ENCODE measurements at places on chromosomes 3 and 15. TPM values are rescaled to one million over a fixed set of nuclear protein-coding genes. Genes with fewer than 3 reads are reported as not detected.

Gene CCR2
- total RNA-seq: 1.8 TPM

Gene PRKCD
- 26.2 TPM for total RNA-seq

Gene CORO2B
- 9.2 TPM for total RNA-seq

Gene MCF2L2
- total RNA-seq: 0.34 TPM

Gene ISLR2
- total RNA-seq: 0.44 TPM

Gene ZBED2
- total RNA-seq: not detected

Gene VEPH1
- total RNA-seq: 1.2 TPM

Gene HRG
- total RNA-seq: not detected

Gene CCR8
- not detected for total RNA-seq

Gene SLC27A2
- 1.0 TPM for total RNA-seq

Gene TEX55
- total RNA-seq: 0.66 TPM

Gene CHMP2B
- 24.7 TPM for total RNA-seq

Gene NOP10
- total RNA-seq: 215 TPM

Gene CLASP2
- total RNA-seq: 65.4 TPM

Gene TGM5
- 4.7 TPM for total RNA-seq

Gene ANKRD63
- total RNA-seq: not detected

Gene CCDC39
- total RNA-seq: 0.22 TPM

Gene NBEAL2
- 13.4 TPM for total RNA-seq

Gene MITF
- 36.6 TPM for total RNA-seq

Gene TMEM108
- total RNA-seq: 1.0 TPM

Gene KLHL40
- not detected for total RNA-seq

Gene LSMEM2
- total RNA-seq: not detected

Gene SLC12A1
- not detected for total RNA-seq

Gene SLC22A13
- total RNA-seq: not detected

Gene ACKR4
- total RNA-seq: 0.66 TPM

Gene GATM
- total RNA-seq: 21.9 TPM

Gene KY
- not detected for total RNA-seq

Gene RETNLB
- total RNA-seq: not detected

Gene GRK7
- total RNA-seq: not detected

Gene MME
- 271 TPM for total RNA-seq

Gene KLHL6
- 4.0 TPM for total RNA-seq

Gene RTP3
- total RNA-seq: not detected

Gene BUB1B
- total RNA-seq: 8.8 TPM

Gene ECE2
- not detected for total RNA-seq

Gene CHRM5
- not detected for total RNA-seq

Gene WNT5A
- total RNA-seq: 0.82 TPM

Gene CMTM8
- 4.6 TPM for total RNA-seq

Gene HHLA2
- total RNA-seq: not detected

Gene ITIH1
- 1.5 TPM for total RNA-seq

Gene CD200R1
- total RNA-seq: 3.0 TPM

Gene SI
- not detected for total RNA-seq

Gene TMEM62
- 35.2 TPM for total RNA-seq

Measured in subcutaneous adipose tissue (tissue), 4 donors.